ENCODE measurements at places on chromosomes 6 and 20.

- peak; percentile 46 for DNase-seq
Measured at GRCh38 chr6:57207141-57207540, 15.0 kb downstream of the RAB23 start.

GRCh38 chr6:169096388-169096787, 157.3 kb downstream of the THBS2 start:
- no peak for DNase-seq

GRCh38 chr6:135256866-135257265, 75.8 kb downstream of the MYB start:
- DNase-seq, result no peak

DNA sequence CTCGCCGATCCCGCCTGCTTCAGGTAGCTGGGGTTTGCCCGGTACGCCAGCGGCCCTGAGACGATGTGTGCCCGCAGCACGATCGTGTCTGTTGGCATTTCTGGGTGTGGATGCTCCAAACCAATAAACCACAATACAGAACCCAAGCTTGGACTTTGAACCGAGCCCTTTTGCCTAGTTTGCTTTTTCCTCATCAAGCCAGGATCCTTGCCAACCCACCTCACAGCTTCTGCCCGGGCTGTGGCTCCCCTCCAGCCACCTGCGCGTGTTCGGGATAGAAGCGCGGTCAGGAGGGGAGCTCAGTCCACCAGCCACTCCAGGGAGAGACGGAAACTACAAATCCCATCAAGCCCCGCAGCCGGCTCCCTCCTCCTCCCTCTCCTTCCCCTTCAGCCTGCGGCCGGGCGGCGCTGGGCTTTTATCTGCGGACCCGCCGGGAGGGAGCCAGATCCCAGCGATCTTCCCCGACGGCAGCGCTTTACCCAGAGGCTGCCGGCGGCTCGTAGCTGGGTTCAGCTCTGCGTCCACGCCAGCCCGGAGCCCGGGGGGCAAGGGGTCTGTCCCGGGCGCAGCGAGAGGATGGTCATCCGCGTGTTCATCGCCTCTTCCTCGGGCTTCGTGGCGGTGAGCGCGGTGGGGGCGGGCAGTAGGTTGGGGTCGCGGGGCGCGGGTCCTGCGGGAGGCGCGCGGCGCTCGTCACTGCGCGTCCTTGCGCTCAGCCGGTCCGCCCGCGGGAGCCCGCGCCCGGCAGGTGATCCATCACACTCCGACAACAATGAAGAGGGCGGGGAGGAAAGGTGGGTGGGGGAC, at the start of gene SH3BGRL2:
Gene SH3BGRL2 (plus strand): TSS at position 447 of the 810 bp plus-strand sequence. CDS start 133 bp downstream, at position 580.
- peak; percentile 21 for DNase-seq

DNA sequence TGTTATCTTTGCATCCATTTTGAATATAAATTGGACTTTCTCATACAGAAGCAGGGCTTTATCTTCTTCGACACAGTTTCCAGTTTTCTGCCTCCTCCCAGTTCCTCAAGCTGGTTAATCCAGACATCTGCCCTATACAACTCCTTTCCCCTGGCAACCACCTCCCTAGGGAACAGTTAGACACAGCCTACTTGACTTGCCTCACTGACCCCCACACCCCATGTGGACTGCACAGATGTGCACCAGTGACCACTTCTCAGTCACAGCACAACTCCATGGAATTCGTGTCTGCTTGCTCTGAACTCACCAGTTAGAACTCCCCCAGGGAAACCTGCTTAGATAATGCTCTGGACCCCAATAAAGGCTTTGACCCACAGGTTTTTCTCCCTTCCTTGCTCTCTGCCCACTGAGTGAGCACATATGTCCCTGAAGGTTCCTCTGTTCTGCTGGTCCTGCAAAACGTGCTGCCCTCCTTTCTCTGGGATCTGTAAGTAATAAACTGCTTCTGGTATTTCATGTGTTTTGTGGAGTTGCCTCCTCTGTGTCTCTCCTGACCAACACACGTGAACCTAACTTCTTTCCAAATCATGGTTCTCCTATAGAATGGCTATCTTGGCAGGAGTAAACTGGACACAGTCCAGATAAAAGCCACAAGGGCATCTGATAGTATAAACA, 351.2 kb downstream of the CD83 start:
- peak; percentile 30 for DNase-seq

- no peak for DNase-seq
Measured at GRCh38 chr6:126376682-126377081, 36.8 kb downstream of the CENPW start.

GRCh38 chr6:157533048-157533871, 152.3 kb downstream of the ZDHHC14 start:
- no peak for DNase-seq

DNA sequence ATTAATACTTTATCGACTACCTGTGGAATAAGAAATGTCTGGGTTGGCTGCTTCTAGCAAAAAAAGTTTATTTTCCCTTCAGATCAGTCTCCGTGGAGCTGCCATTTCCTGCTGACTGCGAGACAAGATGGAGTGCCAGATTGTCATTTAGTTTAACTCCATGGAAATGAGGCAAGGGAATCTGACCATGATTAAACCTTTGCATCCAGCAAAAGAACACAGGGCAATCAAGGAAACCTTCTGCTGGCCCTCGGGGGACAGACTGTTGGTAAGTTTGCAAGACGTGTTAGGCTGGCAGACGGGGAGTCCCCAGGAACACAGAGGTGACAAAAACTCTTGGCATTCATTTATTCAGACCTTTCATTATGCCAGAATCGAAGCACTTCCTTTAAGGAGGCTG, 52.2 kb upstream of the SPACA1 start:
- DNase-seq, result no peak

- DNase-seq, result no peak
Measured at GRCh38 chr6:143934867-143935266, 70.6 kb downstream of the ZC2HC1B start.

GRCh38 chr6:151847064-151847463, 39.6 kb downstream of the ESR1 start:
- DNase-seq, result peak; percentile 39

DNA sequence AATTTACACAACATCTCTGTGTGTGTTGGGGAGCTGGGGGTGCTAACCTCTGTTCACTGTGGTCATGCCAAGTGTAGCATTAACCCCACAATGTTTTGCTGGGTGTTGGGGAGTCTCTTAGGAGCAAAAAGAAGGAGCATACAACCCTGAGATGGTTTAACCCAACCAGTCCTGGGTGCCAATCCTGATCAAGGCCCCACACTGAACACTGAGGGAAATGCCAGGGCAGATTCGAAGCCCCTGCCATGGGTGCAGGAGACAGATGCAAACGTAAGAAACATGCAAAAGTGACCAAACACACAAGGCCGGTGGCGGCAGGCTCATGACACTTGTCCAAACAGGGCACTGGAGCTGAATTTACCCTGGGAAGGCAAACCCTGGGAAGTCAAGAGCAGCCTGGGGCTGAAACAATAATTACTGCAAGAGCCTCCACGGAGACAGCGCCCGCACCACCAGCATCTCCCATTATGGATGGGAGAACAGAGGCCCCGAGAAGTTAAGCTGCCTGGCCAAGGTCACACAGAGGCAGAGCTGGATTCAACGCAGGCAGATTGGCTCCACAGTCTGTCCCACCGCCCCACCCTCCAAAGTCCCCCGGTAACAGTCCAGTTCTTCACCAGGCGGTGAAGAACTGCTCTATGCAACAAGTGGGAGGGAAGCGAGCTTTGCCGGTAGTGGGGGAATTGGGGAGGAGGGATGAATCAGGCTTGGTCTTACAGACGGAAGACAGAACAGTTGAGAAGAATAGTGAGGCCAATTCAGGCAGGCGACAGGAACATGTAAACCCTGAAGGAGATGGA, 8.5 kb downstream of the ACSS1 start:
- DNase-seq, result no peak

GRCh38 chr20:50170549-50171220, 17.2 kb upstream of the PEDS1 start:
- DNase-seq, result no peak

- DNase-seq, result no peak
Measured at GRCh38 chr6:43903739-43904290, 133.8 kb downstream of the VEGFA start.

- no peak for DNase-seq
Measured at GRCh38 chr6:155221086-155221485, 42.7 kb upstream of the CLDN20 start.

- DNase-seq, result peak; percentile 57
Measured at GRCh38 chr20:51565298-51566144, 23.0 kb upstream of the NFATC2 start.

DNA sequence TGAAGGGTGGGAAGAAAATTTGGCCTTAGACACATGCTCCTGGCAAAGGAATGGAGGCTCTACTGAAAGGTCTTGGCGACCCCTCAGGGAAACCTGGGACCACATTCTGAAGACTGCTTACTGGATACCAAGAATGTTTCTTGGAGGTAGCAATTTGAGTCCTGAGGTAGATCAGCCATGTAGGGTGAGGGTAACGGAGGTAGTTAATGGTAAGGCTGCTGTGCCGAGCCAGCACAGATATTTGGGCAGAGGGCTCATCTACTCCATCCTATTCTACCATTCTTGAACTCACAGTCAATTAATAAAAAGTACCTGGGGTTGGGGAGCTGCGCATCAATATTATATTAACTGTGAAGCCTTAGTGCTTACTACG, 401 bp upstream of the PHF3 start:
- DNase-seq, result no peak

- no peak for DNase-seq
Measured at GRCh38 chr6:33841868-33842267, 38.1 kb upstream of the MLN start.

- DNase-seq, result peak; percentile 57
Measured at GRCh38 chr6:110708295-110708950, 106.8 kb downstream of the CDK19 start.

- DNase-seq, result peak; percentile 52
Measured at GRCh38 chr20:54219751-54220426, 12.0 kb downstream of the PFDN4 start.

DNA sequence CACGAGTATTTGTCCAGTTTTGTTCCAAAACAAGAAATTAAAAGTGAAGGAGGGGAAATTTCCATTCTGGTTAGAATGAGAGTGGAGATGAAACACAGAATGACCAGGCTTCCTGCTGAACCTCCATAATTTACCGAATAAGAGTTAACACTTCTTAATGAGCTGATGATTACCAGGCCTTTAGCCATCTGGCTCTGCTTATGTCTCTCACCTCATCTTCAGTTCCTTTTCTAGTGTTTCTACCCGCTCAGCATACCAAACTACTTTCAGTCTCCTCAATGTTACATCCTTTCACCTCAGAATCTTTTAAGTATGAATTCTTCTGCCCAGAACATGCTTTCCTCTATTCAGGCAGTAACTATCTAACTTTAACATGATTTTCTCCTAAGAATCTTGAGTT, 209.0 kb upstream of the RSPO3 start:
- DNase-seq, result no peak

DNA sequence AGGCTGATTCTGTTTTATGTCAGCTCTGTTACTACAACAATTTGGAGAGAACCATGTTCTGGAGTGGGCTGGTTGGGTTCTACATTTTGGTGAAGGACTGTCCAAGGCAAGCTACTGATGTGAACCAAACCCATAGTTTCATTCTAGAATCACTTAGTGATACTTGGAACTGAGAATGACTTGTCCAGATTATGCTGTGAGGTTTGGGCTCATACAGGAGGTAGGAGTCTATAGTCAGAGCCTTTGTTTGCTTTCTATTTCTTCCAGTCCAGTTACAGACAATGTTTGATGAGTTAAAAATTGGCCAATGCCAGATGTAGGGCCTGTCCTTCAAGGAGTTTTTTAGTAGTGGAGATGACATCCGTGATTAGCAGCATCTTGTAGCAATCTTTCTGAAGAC, 97.9 kb downstream of the LRRC1 start:
- DNase-seq, result no peak

- no peak for DNase-seq
Measured at GRCh38 chr20:60631585-60632287, 620.3 kb upstream of the CDH4 start.

- DNase-seq, result no peak
Measured at GRCh38 chr6:169804427-169804826, 53.0 kb downstream of the ERMARD start.

DNA sequence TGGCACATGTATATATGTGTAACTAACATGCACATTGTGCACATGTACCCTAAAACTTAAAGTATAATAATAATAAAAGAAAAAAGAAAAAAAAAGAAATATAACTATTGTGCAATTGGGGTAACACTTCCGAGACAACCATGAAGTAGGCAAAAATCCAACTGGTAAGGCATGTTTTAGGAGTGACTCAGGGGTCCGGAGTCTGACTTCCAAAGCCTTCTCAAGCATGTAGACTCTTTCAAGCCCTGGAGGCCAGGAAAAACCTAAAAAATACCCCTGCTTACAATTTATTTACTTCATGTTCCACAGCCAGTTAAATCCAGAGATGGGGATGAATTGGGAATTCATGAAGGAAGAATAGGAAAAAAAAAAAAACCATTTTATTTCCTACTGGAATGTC, 161.3 kb upstream of the PHACTR1 start:
- DNase-seq, result peak; percentile 93

DNA sequence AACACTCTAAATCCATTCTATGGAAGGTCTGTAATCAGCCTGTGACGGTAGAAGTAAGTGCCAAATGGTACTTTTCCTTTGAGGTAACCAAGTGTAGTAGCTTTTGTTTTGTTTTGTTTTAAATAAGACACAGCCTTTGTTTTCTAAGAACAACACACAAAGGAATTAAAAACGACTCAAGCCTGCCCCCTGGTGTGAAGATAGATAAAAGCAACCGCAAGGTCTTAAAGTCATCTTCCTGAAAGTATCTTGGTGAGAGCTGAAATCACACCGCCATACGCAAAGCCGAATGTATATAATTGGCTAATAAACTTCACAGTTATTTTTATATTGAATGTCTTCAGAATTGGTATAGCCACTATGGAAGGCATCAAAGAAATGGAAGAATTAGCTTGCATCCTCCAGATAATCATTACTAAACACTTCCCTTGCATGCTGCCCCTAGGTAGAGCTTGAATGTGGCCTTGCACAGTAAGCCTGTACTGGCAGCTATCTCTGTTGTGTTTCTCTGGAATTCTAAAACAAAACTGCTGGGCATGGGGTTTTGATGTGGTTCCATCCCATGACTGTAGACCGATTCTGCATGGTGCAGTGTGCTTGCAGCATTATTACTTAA, 95.6 kb downstream of the LAMP5 start:
- peak; percentile 73 for DNase-seq

DNA sequence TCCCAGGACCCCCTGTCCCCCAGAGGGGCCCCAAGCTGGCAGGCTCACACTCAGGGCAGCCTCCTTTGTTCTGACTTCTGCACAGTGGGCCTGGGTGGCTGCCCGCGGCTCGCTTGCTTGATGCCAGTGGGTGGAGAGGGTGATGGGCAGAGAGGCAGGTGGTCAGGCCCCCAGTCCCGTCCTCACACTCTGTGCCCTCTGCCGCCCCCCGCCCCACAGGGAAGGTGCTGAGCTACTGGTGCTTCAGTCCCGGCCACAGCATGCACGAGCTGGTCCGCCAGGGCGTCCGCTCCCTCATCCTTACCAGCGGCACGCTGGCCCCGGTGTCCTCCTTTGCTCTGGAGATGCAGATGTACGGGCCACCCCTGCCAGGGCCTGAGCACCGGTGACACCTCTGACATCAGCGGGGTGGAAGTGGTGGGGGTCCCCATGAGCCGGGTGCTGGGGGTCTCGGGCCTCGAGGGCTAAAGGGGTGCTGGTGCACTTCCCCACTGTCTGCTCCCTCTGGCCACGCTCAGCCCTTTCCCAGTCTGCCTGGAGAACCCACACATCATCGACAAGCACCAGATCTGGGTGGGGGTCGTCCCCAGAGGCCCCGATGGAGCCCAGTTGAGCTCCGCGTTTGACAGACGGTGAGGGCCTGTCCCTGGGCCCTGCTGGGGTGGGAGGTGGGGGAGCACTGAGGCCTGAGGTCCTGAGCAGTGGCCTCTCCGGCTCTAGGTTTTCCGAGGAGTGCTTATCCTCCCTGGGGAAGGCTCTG, 8.9 kb upstream of the TNFRSF6B start:
- DNase-seq, result no peak

Measured in AG10803 (cell line).